Esophagus muscularis mucosa (tissue), 4 donors: ENCODE measurements at places on chromosomes 12 and 14. TPM values are rescaled to one million over a fixed set of nuclear protein-coding genes. Genes with fewer than 3 reads are reported as not detected.

Gene DCD
- total RNA-seq: not detected

DNA sequence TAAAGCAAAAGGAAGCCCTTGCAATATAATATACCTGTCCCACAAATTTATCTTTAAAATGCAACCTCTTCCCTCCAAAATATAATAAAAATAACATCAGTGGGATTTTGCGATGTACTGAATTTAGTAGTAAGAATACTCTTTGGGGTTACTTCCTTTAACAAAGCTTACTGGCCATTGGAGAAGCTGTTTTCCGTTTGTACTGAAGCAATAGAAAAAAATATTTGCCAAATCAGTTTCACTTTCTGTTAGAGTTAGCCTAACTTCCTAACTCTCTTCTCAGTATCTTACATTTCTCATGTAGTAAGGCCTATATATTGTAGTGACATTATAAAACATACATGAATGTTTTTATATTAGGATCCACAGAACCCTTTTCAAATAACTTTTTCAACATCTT is 3.7 kb downstream of the MAX start:
- DNase-seq: no peak

DNA sequence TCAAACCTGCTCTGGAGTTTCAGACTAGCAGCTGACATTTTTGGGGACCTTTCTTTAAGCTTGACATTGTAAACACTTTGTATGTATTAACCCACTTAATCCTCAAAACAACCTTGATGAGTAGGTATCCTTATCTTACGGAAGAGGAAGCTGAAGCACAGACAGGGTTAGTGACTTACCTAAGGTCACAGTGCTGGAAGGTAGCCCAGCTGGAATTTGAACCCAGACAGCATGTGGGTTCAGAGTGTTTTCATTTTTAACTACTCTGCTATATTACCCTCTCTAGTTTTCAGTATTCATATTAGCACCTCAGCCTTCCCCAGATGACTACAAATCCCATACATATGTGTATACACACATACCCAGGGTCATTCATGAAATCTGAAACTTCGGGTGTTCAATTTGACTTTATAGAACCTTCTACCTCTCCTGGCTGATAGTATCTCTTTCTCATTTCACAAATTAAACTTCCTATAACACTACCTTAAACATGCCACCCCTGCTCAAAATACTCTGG is 13.9 kb downstream of the LPCAT3 start:
- no peak for DNase-seq

DNA sequence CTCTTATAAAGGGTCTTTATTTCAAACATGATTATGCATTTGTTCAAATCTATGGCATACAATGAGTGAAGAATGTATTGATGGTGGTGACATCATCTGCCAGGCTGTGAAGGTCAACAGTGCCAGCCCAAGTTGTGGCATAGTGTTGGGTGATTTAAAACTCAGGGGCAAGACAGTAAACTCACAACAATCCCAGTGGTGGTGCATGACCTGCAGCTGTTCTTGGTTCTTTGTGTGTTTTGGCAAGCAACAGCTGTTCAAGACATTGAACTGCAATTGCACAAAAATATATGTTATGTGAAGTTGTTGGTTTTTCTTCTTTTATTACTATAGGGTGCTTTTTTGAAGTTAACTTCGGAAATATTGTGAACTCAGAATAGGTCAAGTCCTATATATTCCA is 851.6 kb downstream of the NRXN3 start:
- DNase-seq: no peak

- DNase-seq: no peak
Measured at GRCh38 chr12:113912760-113913329, 53.3 kb downstream of the RBM19 start.

DNA sequence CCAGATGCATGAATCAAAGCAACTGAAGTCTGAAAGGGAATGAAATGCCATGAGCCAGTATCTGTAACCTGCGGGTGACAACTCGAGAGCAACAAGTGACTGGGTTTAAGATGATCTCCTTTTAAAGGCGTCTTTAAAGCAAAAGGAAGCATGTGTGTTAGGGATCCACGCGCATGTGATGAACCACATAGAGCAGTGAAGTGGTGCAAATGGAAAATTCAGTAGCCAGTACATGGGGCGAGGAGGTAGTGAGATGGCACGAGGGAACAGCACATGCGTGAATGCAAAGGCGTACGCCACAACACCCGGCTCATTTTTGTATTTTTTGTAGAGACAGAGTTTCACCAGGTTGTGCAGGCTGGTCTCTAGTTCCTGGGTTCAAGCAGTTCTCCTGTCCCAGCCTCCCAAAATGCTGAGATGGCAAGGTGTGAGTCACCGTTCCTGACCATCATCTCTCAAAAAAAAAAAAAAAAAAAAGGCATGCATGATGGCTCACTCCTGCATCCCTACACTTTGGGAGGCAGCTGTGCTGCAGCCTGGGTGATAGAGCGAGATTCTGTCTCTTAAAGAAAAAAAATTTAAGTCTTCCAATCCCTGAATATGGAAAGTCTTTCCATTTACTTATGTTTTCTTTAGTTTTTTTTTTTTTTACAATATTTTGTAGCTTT is 24.6 kb upstream of the BCL7A start:
- DNase-seq: no peak

DNA sequence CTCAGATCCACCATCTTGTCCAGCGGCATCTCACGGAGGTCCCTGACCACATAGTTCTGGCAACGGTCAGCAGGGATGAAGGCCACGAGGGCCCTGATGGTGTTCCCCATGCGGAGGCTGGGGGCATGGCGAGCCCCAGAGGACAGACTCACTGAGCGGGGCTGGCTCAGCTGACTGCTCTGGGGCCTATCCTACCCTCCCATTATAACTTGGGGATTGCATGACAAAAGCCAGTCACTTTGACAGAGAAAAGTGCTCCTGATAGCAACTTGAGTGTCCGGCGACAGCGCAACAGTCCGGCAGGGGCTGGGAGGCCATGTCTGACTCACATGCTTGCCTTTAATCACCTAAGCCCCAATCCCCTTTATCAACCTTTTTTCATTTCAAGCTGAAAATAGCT is at the start of gene LRRC10:
Gene LRRC10 (minus strand): TSS at position 179 of the 400 bp plus-strand sequence. CDS start 69 bp downstream, at position 110.
- DNase-seq: no peak
